NT2/D1 (cell line): ENCODE measurements at places on chromosomes 13 and 19.

DNA sequence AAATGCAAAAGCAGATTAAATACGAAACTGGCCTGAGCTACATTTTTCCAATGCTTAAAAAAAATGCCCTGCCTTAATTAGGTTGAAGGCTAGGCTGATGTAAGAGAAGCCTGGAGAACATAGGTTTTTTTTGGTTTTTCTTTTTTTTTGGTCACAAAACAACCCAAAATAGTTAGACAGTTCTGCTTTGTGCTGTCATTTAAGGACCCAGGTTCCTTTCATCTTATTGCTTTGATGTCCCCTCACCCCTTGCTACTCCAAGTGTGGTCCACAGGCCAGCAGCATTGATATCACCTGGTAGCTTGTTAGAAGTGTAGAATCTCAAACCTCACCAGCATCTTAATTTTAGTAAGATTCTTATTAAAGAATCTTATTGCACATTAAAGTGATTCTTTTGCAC, 14.4 kb downstream of the TDRD3 start:
- no peak for DNase-seq

GRCh38 chr19:28027116-28027515, 1185.8 kb downstream of the UQCRFS1 start:
- DNase-seq = no peak

DNA sequence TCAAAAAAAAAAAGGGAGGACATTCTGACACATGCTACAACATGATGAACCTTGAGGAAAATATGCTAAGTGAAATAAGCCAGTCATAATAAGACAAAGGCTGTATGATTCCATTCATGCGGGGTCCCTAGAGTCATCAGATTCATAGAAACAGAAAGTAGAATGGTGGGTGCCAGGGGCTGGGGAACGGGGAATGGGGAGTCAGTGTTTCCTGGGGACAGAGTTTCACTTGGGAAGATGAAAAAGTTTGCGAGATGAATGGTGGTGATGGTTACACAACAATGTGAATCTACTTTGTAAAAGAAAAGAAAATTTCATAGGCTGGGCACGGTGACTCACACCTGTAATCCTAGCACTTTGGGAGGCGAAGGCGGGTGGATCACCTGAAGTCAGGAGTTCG, 6.1 kb upstream of the CLEC4G start:
- DNase-seq = no peak

DNA sequence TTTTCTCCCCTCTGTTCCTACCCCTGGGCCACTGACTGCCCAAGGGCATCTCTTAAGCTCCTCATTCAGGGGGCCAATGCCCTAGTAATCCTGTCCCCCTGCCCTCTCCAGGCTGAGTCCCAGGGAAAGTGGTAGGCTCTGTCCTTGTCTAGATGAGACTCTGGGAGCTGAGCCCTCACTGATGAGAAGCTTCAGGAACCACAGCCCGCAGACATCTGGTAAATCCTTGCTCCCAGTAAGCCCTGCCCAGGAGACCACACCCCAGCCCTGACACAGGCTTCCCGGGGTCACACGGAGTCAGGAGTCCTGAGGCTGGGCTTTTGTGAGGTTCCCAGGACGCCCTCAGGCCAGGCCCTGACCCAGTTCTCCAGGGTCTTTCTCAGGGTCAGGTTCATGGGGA, 1.9 kb downstream of the CEACAM4 start:
- no peak for DNase-seq

DNA sequence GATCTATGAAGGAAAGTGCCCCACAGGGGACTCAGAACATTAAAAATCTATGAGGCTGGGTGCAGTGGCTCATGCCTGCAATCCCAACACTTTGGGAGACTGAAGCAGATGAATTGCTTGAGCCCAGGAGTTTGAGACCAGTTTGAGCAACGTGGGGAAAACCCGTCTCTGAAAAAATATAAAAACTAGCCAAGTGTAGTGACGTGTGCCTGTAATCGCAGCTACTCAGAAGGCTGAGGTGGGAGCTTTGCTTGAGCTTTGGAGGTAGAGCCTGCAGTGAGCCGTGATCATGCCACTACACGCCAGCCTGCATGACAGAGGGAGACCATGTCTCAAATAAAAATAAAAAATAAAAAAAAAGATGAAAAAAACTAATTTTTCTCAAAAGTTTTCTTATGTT, 1070.6 kb downstream of the PCDH9 start:
- DNase-seq = no peak

- no peak for DNase-seq
Observed at GRCh38 chr13:31722673-31723072, 16.7 kb upstream of the RXFP2 start.

DNA sequence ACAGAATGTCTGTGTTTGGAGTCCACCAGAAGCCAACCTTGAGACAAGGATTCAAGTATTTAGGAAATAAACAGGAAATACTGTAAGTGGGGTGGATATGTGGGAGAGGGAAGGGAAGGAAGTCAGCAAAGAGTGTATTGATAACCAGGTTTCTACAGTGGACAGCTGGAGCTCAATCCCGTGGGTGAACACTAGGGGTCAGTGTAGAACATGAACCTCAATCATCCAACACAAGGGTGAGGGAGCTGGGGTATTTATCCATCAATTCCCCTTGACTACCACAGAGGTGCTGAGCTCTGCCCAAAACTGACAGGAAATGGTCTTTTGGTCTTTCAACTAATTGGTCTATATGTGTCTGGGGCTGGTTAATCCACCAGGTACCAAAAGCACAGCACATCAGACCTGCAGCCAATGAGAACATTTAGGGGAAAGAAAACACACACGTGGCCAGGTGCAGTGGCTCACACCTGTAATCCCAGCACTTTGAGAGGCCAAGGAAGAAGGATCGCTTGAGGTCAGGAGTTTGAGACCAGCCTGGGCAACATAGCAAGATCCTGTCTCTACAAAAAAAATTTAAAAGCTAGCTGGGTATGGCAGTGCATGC, 5.6 kb upstream of the SYDE1 start:
- DNase-seq = peak; percentile 70

DNA sequence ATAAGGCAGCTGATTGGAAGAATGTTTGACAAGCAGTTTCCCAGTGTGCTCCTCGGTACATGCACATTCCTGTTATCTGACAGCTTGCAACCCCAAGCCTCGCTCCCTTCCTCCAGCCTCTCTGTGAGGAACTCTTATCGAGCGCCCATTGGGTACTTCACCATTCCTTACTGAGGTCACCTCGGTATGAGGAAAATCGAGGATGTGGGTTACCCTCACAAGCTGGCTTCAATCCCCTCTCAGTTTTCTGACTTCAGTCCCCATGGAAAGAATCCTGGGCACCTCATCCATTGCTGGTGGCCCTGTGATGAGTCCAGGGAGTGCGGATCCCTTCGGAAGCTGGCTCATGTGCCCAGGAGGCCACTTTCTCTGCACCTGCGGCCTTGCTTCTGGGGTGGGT, 17.3 kb downstream of the TEX29 start:
- DNase-seq = no peak

- no peak for DNase-seq
Observed at GRCh38 chr13:21973437-21974125, 302.7 kb downstream of the FGF9 start.

DNA sequence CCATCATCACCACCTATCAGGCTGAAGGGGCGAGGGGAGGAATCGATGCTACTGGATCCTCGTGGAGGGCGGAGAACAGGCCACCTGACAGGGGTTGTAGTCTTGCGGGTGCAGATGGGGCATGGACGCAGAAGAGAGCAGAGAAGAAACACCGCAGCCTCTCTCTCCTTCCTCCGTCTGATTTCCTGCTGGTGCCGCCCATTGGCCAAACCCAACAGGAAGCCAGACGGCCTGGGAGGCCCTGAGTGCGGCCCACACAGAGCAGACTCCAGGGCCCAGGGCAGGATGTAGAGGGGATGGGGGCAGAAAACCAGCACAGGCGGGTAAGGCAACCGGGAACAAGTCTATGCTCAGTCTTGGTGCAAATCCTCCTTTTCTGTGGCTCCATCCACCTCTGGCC, 15.4 kb downstream of the CEBPA start:
- no peak for DNase-seq

DNA sequence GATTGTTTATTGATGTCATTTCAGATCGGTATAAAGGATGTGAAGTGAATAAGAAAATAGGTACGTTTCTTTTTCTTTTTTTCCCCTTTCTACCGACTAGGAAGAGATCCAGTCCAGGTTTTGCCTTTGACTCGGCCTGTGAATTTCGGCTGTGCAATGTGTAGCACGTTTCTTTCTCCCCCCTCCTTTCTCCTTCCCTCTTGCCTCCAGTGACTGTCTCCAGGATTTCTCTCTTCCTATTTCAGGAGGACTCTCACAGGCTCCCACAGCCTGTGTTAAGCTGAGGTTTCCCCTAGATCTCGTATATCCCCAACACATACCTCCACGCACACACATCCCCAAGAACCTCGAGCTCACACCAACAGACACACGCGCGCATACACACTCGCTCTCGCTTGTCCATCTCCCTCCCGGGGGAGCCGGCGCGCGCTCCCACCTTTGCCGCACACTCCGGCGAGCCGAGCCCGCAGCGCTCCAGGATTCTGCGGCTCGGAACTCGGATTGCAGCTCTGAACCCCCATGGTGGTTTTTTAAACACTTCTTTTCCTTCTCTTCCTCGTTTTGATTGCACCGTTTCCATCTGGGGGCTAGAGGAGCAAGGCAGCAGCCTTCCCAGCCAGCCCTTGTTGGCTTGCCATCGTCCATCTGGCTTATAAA, at the start of gene GPC6:
Gene GPC6, plus strand, starts transcription at position 185 of the 657 bp plus-strand sequence.
- peak; percentile 75 for DNase-seq

GRCh38 chr13:35211949-35212348, 264.5 kb downstream of the MAB21L1 start:
- no peak for DNase-seq

- no peak for DNase-seq
Observed at GRCh38 chr19:42017040-42017439, 23.0 kb upstream of the ATP1A3 start.

DNA sequence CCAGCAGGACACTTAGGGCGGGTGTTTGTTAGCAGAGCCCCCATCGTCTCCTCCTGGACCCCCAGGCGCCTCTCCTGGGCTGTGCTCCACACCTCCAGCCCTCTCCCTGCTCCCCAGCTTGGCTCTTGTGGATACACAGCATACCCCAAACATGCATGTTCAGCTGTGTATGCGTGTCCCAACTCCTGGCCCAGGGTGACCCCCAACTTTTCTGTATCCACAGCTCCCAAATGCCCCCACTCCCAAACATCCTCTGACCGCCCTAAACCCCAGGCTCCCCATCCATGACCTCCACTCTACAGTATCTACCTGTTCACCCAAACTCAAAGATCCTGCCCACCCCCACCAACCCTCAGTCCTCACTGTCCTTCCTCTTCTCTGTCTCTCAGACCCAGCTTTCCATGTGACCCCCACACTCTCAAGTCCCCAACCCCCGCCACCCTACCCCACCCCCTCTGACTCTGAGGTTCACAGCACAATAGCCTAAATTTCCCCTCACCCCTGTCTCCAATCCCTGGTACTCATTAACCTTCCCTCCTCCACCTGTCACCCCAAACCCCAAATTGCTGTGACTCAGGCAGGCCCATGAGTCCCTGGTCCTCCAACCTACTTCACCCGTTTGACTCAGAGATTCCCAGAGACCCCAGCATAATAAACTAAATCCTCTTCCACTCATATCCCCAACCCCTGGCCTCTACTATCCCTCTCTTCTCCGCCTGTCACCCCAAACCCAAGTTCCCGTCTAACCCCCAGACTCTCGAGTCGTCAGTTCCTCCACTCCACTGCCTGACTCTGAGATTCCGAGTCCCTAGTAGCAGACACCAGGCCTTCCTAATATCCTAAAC, 968 bp downstream of the UBE2M start:
- no peak for DNase-seq

DNA sequence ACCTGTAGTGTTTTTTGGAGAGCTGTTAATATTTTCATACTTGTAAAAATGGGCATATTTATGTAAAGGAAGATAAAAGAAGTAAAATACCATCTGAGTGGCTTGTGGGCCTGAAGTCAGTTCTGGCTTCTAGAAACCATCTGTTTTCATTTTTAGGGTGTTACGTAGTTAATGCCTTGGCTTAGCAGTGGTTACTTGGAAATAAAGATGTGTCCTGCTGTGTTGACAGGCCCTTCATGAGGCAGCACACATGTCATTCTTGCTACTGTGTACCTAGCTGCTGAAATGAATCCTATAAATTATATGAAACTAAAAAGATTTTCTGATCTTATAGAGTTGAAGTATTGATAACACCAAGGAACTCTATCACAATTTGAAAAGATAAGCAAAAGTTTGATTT, 16.0 kb downstream of the ILF3 start:
- no peak for DNase-seq

DNA sequence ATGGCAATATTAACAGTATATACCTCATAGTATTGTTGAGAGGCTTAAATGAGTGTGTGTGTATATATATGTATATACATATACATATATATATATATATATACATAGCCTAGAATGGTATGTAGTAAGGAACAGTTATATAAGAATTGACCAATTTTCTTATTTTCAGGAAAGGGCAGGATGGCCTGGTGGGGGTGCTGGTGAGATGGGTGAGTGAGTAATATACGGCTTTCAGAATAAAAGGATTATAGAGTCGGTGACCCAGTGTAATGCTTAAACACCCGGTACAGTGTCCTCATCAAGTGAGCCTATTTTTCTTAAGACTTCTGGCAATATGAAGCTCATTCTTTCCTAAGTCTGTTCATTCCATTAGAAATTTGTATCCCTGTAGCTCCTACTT, 11.7 kb upstream of the FAM216B start:
- DNase-seq = no peak

- DNase-seq = no peak
Observed at GRCh38 chr19:7247155-7247554, 47.1 kb downstream of the INSR start.

DNA sequence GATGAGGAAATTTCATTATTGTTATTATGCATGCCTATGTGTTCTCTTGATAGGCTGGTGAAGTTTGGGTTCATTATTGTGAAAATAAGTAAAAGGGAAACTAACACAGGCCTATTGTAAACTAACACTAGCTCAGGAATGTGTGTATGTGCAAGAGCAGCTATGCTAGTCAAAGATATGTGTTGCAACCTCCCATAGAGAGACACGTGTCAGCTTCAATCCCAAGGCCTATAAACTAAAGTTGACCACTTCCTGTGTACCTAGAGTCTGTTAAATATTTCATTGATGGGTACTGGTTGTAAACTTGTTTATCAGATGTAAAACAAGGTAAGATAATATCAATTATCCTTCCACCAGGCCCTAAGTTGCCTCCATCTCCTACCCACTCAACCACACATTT, 44.7 kb upstream of the ZNF30 start:
- DNase-seq = no peak

GRCh38 chr13:114081761-114082681, 50.4 kb downstream of the RASA3 start:
- no peak for DNase-seq
